Renal cortical epithelial cell (primary cell): ENCODE measurements at places on chromosomes 1 and 21.

- DNase-seq = no peak
Observed at GRCh38 chr21:43917515-43918384, 52.7 kb downstream of the AGPAT3 start.

DNA sequence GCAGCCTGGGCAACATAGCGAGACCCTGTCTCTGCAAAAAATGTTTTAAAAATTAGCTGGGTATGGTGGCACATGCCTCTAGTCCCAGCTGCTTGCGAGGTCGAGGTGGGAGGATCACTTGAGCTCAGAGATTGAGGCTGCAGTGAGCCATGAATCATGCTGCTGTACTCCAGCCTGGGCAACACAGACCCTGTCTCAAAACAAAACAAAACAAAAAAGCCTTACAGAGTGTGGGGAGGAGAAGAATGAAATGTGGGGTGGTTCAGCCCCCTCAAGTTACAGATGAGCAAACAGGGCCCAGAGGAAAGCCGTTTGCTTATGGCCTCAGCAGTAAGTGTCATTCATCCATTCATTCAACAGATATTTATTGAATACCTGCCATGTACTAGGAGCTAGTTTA is 40.7 kb downstream of the RPS6KA1 start:
- peak; percentile 31 for DNase-seq

- DNase-seq = no peak
Observed at GRCh38 chr21:29240136-29240535, 58.6 kb upstream of the BACH1 start.

- no peak for DNase-seq
Observed at GRCh38 chr1:58573138-58573537, 3.9 kb downstream of the TACSTD2 start.

- DNase-seq = no peak
Observed at GRCh38 chr1:149979245-149979971, 31.1 kb downstream of the OTUD7B start.

DNA sequence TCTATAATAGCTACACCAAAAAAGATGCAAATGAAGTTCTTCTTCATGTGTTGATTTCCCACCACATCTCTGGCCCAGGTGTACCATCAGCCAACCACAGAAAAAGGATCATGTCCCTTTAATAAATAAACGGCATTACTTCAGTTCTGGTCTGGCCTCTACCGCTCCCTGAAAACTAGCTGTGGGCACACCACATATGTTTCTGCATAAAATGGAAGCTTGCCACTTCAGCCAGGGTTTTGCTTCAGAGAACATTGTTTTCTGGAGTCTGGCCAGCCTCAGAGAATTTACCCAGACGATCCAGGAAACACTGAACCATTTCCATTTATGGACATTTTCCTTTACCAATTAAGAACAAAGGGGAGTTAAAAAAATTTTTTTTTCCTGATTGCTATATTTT is 5.8 kb upstream of the LAMC2 start:
- DNase-seq = peak; percentile 97
